ENCODE measurements at places on chromosomes 11 and 22. TPM values are rescaled to one million over a fixed set of nuclear protein-coding genes. Genes with fewer than 3 reads are reported as not detected.

GRCh38 chr11:65208785-65209710 is 27.3 kb downstream of the CAPN1 start:
- peaks cover 7% of the 10 kb centered on the region for H3K27me3 ChIP-seq
- no peak for DNase-seq
- H3K4me1 ChIP-seq = peaks cover 2% of the 10 kb centered on the region
- H3K27ac ChIP-seq = no peak overlapping the region

Gene UBXN1
- total RNA-seq = 146 TPM

DNA sequence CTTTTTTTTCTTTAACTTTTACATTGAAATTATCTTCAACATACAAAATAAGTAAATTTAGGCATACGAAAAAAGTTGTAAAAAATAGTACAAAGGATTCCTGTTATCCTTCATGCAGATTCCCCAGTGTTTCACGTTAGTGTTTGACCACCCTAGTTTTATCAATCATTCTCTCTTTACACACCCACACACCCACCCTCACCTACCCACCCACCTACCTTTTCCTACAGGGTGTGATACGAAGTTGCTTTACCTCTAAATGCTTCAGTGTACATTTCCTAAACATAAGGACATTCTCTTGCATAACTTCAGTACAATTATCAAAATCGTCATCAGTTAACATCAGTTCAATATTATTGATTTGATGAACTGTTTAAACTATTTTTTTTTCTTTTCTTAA is 37.0 kb downstream of the HIPK3 start:
- DNase-seq = no peak
- no peak overlapping the region for H3K4me3 ChIP-seq
- peaks cover 8% of the 10 kb centered on the region for H3K36me3 ChIP-seq

GRCh38 chr11:109554951-109555350 is 133.0 kb downstream of the C11orf87 start:
- no peak for DNase-seq
- no peak overlapping the region for H3K4me3 ChIP-seq
- no peak overlapping the region for H3K27ac ChIP-seq
- H3K36me3 ChIP-seq = no peaks in the 10 kb centered on the region
- no peaks in the 10 kb centered on the region for H3K27me3 ChIP-seq

Gene KCNQ1
- 0.44 TPM for total RNA-seq

- H3K4me1 ChIP-seq = peaks cover 11% of the 10 kb centered on the region
- H3K27me3 ChIP-seq = peaks cover 5% of the 10 kb centered on the region
- DNase-seq = no peak
Observed at GRCh38 chr22:44272401-44272771, 40.4 kb downstream of the SHISAL1 start.

DNA sequence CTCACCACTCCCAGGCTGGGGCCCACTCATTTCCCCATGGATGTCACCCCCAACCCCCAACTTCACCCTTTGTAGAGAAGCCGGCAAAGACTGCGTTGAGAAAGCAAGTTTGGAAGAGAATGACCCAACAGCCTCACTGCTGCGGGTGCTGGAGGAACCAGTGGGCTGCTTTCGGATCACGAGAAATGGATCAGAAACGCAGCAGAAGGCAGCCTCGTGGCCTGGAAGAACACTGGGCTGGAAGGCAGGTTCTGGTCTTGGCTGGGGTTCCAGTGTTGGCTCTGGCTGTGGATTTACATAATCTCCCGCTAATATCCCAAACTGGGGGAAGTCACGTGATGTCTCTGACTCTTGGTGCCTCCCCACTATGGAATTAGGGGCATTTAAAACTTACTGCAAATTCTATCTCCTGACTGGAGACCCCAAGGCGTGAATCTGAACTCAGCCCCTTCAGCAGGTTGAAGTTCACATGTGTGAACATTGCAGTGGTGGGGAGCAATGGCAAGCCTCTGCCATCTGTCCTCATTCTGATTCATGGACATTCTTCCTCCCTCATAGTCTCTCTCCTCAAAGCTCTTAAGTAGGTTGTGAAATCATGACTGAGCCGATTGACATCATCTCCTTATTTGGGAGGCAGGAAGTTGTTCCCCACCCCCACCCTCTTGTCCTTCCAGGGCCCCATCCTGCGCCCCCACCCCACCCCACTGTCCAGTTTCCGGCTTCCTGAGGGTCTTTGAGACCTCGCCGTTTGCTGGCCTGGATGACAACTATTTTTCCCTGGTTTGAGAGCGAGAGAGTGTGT is 37.0 kb upstream of the TIMP3 start:
- peaks cover 2% of the 10 kb centered on the region for H3K27me3 ChIP-seq
- H3K36me3 ChIP-seq = no peaks in the 10 kb centered on the region
- no peaks in the 10 kb centered on the region for H3K4me1 ChIP-seq
- no peak for DNase-seq

DNA sequence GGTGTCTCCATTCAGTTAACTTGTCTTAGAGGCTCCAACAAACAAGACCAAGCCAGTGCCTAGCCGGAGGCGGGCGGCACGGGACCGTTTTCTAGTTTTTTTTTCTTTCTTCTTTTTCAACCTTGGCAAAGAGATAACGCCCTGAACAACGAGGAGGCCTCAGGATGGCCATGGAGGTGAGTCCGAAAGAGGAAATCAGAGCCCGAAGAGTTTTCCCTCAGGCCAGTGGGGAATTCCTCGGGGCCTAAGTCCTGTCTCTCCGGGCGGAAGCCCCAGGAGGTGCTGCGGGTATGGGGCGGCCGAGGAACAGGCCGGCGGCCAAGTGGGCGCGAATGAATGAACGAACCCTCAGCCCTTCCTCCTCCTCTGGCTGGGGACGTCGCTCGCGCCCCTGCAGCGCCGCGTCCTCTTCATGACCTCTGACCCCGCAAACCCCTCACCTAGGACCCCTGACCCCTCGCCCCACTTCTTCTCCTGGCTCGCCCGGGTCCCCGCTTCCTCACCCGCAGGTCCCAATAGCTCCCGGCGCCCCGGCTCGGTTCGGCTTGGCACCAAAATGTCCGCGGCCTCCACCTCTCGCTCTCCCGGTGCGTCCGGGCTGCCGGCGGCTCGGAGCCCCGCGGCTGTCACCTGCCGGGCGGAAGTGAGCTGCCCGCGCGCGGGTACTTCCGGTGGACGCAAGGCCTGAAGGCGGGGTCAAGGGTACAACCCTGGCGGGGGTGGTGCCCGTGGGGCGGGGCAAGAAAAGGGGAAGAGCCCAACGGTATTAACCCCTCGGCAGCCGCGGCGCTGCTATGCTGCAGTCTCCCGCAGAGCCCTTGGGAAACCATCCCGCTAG is at the start of gene AP1B1:
Gene AP1B1, minus strand, starts transcription at position 650 of the 838 bp plus-strand sequence. CDS start 21,327 bp downstream, outside the sequence.
- peak; percentile 97 for DNase-seq
- peak within 1 kb of the TSS; percentile 90 for H3K4me3 ChIP-seq
- H3K4me1 ChIP-seq = no peaks in the 10 kb centered on the region
- H3K27ac ChIP-seq = peak within 1 kb of the TSS; percentile 48
- H3K36me3 ChIP-seq = no peaks in the 10 kb centered on the region

DNA sequence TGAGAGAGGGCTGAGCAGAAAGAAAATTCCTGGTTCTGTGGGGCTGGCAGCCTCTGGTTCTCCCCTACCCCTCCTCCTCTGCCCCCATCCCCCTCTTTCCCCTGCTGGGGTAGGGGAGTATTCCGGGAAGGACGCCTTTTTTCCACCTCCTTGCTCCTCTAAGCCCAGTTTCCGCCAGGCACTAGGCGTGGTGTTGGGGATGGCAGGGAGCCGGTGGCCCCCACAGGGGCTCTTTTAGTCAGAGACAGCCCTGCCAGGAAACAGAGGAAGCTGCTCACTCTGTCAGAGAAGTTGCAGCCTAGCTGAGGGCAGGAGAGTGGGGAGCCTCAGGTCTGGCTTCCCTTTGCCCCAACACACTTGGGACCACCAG is 15.6 kb upstream of the ARHGEF17 start:
- no peaks in the 10 kb centered on the region for H3K4me1 ChIP-seq
- no peak overlapping the region for H3K4me3 ChIP-seq
- H3K27ac ChIP-seq = no peak overlapping the region

Gene MSANTD4
- total RNA-seq = 46.4 TPM

Gene OR6A2
- 0.56 TPM for total RNA-seq

GRCh38 chr11:8092587-8093424 is 11.8 kb downstream of the TUB start:
- peak overlapping the region; percentile 43 for H3K27ac ChIP-seq
- H3K4me1 ChIP-seq = peaks cover 7% of the 10 kb centered on the region
- peaks cover 5% of the 10 kb centered on the region for H3K36me3 ChIP-seq
- no peak overlapping the region for H3K4me3 ChIP-seq

Gene CATSPERZ
- total RNA-seq = not detected

DNA sequence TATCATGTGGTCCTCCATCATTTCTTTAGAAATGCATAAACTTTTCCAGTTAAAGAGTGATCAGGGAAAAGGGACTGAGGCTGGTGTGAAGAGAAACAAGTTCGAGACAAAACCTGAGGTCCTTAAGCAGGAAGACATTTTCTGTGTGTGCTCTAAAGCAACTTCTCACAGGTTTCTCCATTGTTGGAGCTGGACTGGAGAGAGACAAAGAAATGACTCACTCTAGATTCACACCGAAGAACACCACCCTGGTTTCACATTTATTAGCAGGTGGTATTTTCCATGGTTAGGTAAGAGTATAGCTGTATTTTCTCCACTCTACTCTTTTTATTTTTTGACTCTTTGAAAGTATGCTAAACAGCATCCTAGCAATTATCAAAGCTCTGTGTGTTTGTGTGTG is 736.4 kb downstream of the KCNA4 start:
- H3K27ac ChIP-seq = no peak overlapping the region
- no peak for DNase-seq
- H3K27me3 ChIP-seq = no peaks in the 10 kb centered on the region
- no peak overlapping the region for H3K4me3 ChIP-seq
- no peaks in the 10 kb centered on the region for H3K36me3 ChIP-seq

DNA sequence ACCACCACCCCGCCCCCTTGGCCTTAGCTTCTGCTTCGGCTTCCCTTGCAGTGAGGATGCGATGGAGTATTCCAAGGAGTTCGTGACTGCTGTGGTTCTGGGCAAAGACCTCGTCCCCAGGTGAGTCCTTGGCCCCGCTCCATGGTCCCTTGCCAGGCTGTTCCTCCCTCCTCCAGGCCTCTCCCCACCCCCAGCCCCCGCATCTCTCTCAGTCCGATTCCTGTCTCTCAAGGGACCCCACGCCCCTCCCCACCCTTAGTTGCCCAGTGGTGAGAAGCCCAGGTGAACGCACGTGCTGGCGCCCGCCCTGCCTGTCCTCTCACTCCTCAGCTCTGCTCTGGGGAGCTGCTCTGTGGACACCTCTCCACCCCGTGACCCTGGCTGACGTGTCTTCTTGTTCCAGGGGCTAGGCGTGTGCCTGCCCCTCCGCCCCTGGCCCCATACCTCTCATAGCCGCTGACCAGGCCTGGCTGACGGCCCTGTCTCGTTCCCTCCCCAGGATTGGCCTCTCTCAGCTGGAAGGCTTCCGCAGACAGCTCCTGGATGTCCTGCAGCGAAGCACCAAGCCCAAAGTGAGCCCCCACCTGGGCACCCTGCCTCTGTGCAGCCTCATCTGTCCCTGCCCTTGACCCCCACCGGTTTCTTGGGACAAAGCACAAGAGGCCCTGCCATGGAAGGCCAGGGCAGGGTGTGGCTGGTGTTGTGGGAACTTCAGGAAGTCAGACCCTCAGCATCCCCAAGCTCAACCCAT is 14.6 kb upstream of the MYRF start:
- H3K36me3 ChIP-seq = no peaks in the 10 kb centered on the region
- no peak overlapping the region for H3K4me3 ChIP-seq
- H3K27ac ChIP-seq = no peak overlapping the region
- peaks cover 16% of the 10 kb centered on the region for H3K4me1 ChIP-seq

DNA sequence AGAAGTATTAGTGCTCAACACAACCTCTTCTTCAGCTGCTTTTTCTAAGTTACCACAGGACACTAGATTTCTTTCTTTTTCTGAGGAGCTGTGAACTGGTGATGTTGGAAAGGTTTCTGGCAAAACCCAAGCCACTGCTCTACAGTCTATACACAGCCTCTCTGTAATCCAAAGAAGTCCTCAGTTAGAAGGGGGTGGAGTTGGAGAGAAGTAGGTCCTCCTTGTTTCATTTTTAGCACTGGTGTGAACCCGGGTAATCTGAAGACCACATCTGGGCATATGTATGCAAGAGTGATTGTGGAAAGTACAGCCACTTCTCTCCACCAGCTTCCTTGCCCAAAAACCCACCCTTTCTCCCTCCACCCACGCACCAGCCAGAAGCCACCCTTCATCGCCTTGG is 1168.1 kb downstream of the LRRC4C start:
- H3K27me3 ChIP-seq = peaks cover 8% of the 10 kb centered on the region
- H3K4me3 ChIP-seq = no peak overlapping the region
- DNase-seq = no peak
- no peaks in the 10 kb centered on the region for H3K36me3 ChIP-seq
- no peak overlapping the region for H3K27ac ChIP-seq

Gene MUC15
- total RNA-seq = not detected

Gene ZNF280B
- 1.8 TPM for total RNA-seq

DNA sequence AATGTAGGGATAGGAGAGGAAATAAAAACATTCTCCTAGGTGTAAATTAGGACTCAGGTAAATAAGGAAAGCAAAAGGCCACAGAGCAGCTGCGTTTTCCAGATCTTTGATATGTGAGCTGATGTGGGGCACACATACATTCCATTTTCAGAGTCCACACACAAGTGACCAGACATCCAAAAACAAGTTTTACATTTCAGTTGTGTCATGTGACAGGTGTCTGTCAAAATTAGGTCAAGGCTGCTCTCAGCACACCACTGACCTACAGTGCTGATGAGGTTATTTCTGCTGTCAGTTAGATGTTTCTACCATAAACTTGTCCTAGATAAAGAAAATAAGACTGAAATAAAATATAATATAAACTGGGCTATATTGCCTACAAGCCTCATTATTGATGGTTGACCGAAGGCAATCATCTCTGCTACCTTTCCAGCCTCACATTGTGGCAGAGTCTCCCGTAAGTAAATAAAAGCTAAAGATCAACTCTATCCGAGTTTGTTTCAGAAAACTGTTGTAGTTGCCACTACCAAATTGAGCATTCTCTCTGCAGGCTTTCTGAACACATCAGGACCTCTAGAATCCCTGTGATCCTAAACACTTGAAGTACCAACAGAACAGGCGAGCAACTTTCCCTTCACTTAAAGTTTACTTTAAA is 7.9 kb downstream of the ARHGAP20 start:
- H3K27ac ChIP-seq = no peak overlapping the region
- H3K36me3 ChIP-seq = no peaks in the 10 kb centered on the region
- no peaks in the 10 kb centered on the region for H3K4me1 ChIP-seq
- H3K4me3 ChIP-seq = no peak overlapping the region
- no peak for DNase-seq

GRCh38 chr22:41780746-41781505 is 19.6 kb upstream of the CCDC134 start:
- no peak for DNase-seq
- H3K36me3 ChIP-seq = no peaks in the 10 kb centered on the region
- peaks cover 3% of the 10 kb centered on the region for H3K27me3 ChIP-seq
- no peak overlapping the region for H3K27ac ChIP-seq
- peaks cover 9% of the 10 kb centered on the region for H3K4me1 ChIP-seq
